Kidney (tissue), 22 donors: ENCODE measurements at places on chromosomes 3 and 15. TPM values are rescaled to one million over a fixed set of nuclear protein-coding genes. Genes with fewer than 3 reads are reported as not detected.

The RTP1 gene
- total RNA-seq = not detected

The TERC gene
- total RNA-seq = 2.1 TPM

The WDR82 gene
- total RNA-seq = 75.8 TPM

The GOLGA8T gene
- total RNA-seq = not detected
